ENCODE measurements at places on chromosomes 4 and X.

- no peak for DNase-seq
Observed at GRCh38 chr4:25128671-25129070, 31.6 kb downstream of the SEPSECS start.

DNA sequence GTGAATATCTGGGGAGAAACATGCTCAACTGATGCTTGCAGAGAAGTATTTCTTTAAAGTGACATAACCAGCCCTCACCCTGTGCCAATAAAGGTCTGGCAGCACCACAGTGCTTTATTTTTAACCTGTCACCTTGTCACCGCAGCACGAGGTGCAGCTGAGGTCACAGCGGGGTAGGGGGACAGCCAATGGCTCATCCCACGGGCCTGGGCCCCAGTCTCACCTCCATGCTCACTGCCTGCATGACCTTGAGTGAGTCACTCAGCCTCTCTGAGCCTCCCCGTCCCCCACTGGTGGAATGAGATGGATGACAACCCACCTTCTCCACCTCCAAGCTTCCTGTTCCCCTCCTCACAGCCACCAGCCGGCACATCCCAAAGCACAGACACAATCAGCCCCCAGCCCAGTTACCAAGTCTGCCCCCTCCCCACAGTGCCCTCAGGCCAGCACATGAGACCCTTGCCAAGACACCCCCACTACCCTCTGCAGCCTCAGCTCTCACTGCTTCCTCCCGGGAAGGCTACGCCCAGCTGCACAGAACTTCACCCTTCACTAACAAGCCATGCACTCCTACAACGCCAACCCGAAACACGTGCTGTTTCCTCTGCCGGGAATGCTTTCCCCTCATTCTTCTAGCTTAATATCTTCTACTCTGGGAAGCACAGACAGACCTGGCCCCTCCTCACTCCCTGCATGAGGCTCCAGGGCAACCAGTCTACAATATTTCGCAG lies 24.9 kb upstream of the MAN2B2 start:
- no peak for DNase-seq

GRCh38 chr4:57575426-57575825 lies 465.2 kb upstream of the IGFBP7 start:
- no peak for DNase-seq

GRCh38 chr4:99841129-99841528 lies 24.5 kb downstream of the DAPP1 start:
- DNase-seq, result no peak

GRCh38 chrX:16910376-16910775 lies 36.1 kb upstream of the REPS2 start:
- DNase-seq, result no peak

GRCh38 chr4:147163311-147163710 lies 217.6 kb upstream of the TTC29 start:
- no peak for DNase-seq

GRCh38 chrX:46034868-46035267 lies 510.4 kb downstream of the ZNF674 start:
- DNase-seq, result no peak

DNA sequence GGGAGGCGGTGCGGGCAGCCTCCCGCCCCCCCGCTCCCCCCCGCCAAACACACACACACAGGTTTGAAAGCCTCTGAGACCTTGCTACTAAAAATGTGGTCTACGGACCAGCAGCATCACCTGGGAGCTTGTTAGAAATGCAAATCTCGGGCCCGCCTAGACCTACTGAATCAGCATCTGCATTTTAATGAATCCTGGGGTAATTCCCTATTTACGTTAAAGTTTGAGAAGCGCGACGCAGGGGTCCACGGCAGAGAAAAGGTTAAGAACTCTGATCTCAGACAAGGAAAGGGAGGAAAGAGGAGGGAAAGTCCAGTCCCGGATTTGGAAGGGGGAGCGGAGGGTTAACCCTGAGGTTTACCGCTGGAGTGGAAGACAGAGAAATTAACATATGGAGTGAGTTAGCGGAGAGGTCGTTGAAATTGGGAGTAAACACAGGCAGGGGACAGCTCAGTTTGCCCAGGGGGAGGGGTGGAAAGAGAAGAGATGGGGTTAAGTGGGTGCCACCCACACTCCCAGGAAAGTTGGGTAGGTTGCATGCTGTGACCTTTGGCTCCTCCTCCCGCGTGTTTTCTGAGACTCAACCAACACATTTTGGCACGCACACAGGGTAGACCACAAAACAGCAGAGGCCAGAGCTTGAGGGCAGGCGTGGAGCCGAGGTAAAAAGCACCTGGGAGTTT lies 483.6 kb downstream of the BCOR start:
- DNase-seq, result no peak

- DNase-seq, result no peak
Observed at GRCh38 chr4:37609626-37610025, 76.5 kb downstream of the RELL1 start.

- DNase-seq, result no peak
Observed at GRCh38 chr4:184729946-184730345, 4.0 kb downstream of the CENPU start.

DNA sequence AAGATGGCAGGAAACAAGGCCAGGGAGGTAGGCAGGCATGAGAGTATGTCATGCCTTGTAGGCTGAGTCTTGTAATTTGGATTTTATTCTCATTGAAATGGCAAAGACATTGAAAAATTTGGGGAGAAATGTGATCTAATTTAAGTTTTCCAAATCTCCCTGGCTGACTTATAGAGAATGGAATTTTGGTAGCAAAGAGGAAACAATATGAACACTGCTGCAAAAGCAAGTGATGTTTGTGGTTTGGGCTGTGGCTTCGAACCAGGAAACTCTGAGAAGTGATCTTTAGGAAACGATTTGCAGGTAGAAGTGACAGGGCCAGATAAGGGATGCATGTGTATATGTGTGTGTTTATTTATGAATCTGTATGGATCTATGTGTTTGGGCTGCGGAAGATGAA lies 35.6 kb downstream of the ARSJ start:
- no peak for DNase-seq

DNA sequence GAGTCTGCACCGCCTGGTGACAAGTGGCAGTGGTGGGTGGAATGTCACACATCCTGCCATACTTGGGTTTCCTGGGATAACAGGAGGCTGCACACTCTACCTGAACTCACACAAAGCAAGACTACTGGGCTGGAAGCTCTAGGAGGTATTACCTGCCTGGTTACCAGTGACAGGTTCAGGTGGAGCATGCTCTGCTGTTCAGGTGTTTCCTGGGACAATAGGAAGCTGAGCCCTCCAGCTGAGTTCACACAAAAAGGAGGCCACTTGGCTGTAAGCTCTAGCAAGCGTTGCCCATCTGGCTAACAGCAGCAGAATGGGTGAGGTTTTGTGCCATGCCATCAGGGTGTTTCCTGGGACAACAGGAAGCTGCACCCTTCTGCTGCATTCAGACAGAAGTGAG lies 17.4 kb upstream of the UGT2B7 start:
- DNase-seq, result peak; percentile 23

- no peak for DNase-seq
Observed at GRCh38 chr4:133208694-133209285, 59.7 kb downstream of the PCDH10 start.

- DNase-seq, result no peak
Observed at GRCh38 chr4:100306018-100306417, 115.8 kb upstream of the DDIT4L start.

- no peak for DNase-seq
Observed at GRCh38 chr4:155495572-155496293, 119.0 kb upstream of the MAP9 start.

DNA sequence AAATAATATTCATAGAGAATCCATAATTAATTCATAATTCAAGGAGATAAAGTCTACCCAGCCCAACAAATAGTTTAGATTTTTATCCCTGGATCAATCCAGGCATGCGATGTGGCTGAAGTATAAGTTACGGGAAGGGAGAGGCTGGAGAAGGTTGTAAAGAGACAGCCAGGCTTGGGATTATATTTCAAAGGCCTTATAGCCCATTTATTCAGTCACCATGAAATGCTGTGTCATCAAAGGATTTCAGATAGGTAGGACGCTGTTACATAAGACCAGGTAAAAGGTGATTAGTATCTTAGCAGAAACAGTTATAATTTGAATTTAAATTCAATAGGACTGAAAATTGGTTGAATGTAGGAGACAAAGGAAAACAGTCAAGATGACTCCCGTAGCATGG lies 73.0 kb upstream of the NFKB1 start:
- DNase-seq, result no peak

All from COR-L47 (cell line).